Fibroblast of lung (primary cell): ENCODE measurements at places on chromosomes 6 and 20. TPM values are rescaled to one million over a fixed set of nuclear protein-coding genes. Genes with fewer than 3 reads are reported as not detected.

STMN3 gene
- 16.4 and 34.3 TPM in 2 replicates for total RNA-seq

TUBB gene
- total RNA-seq = 432 and 551 TPM in 2 replicates

BRPF3 gene
- total RNA-seq = 9.8 and 10.6 TPM in 2 replicates

BMP7 gene
- under 0.01 TPM in 1 of 2 replicates, not detected in the other for total RNA-seq

SAPCD1 gene
- total RNA-seq = 0.26 and 0.50 TPM in 2 replicates

SCRT2 gene
- total RNA-seq = not detected in 2 replicates

SLC16A10 gene
- total RNA-seq = under 0.01 TPM in 1 of 2 replicates, not detected in the other

LIN28B gene
- not detected in 2 replicates for total RNA-seq

RTN4IP1 gene
- 5.9 and 8.4 TPM in 2 replicates for total RNA-seq

SOX4 gene
- 38.1 and 41.9 TPM in 2 replicates for total RNA-seq

KHDC3L gene
- not detected in 2 replicates for total RNA-seq

ULBP3 gene
- total RNA-seq = 6.2 and 10.2 TPM in 2 replicates

MAFB gene
- 3.0 and 7.7 TPM in 2 replicates for total RNA-seq

FAM209B gene
- not detected in 2 replicates for total RNA-seq
